ENCODE measurements at places on chromosomes 1 and 21. TPM values are rescaled to one million over a fixed set of nuclear protein-coding genes. Genes with fewer than 3 reads are reported as not detected.

GRCh38 chr1:61337981-61338848 lies 255.9 kb downstream of the NFIA start:
- DNase-seq: no peak
- H3K36me3 ChIP-seq: no peaks in the 10 kb centered on the region
- H3K27me3 ChIP-seq: no peaks in the 10 kb centered on the region
- H3K4me1 ChIP-seq: no peaks in the 10 kb centered on the region
- H3K4me3 ChIP-seq: no peak overlapping the region
- no peak overlapping the region for H3K27ac ChIP-seq

- peaks cover 16% of the 10 kb centered on the region for H3K27me3 ChIP-seq
- no peak overlapping the region for H3K27ac ChIP-seq
- no peak for DNase-seq
- H3K4me1 ChIP-seq: peaks cover 5% of the 10 kb centered on the region
Measured at GRCh38 chr1:115088115-115088778, 1.1 kb downstream of the TSPAN2 start.

The FAM78B gene
- polyA plus RNA-seq: 0.22 TPM

GRCh38 chr1:9293241-9293532 lies 493 bp downstream of the SPSB1 start:
- no peak for DNase-seq
- H3K27me3 ChIP-seq: no peaks in the 10 kb centered on the region
- H3K36me3 ChIP-seq: no peaks in the 10 kb centered on the region
- H3K4me3 ChIP-seq: peak overlapping the region; percentile 53
- H3K27ac ChIP-seq: peak overlapping the region; percentile 47

The TBX19 gene
- 5.6 TPM for polyA plus RNA-seq

GRCh38 chr21:33266789-33267135 lies 595 bp downstream of the IL10RB start:
- H3K4me1 ChIP-seq: peaks cover 34% of the 10 kb centered on the region
- H3K27me3 ChIP-seq: no peaks in the 10 kb centered on the region
- H3K4me3 ChIP-seq: peak overlapping the region; percentile 92

GRCh38 chr1:21594935-21595897 lies 73.9 kb downstream of the RAP1GAP start:
- no peaks in the 10 kb centered on the region for H3K27me3 ChIP-seq
- no peak overlapping the region for H3K27ac ChIP-seq
- no peaks in the 10 kb centered on the region for H3K4me1 ChIP-seq
- no peaks in the 10 kb centered on the region for H3K36me3 ChIP-seq

DNA sequence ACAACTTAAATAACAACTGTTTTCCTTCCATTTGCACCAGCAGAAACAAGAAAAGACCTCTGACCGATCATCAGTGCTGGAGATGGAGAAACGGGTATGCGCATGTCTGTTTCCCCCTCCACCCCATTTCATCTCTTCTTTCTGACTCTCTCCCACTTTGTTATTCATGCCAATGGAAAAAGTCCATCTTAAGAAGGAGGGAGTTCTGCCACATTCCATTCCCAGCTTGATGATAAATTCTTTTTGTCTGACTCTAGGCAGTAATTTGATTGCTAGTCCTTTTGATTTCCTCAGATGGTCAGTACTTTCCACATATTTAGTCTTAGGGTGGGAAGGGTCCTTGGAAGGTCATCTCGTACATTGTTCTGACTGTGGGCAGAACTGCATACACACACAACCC lies 142.5 kb downstream of the SYT2 start:
- H3K27me3 ChIP-seq: no peaks in the 10 kb centered on the region
- H3K4me1 ChIP-seq: peaks cover 21% of the 10 kb centered on the region

The NBPF4 gene
- polyA plus RNA-seq: 0.04 TPM

DNA sequence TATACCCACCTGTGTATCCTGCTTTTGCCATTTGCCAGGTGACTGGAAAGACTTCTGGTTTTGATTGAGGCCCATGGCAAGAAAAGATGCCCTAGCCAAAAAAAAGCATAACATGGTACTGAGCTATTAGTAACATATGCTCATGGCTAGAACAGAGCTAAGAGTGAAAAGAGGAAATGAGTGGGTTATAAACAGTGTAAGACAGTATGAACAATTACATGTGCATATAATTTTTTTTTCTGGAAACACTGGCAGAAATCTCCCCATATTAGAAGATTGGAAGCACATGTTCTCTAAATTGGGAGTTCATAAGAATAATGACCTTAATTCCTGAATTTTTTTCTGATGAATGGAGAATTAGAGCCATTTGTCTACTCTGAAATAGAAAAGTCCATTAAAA lies 41.2 kb upstream of the PDC start:
- H3K27ac ChIP-seq: no peak overlapping the region
- H3K4me3 ChIP-seq: no peak overlapping the region
- DNase-seq: no peak
- no peaks in the 10 kb centered on the region for H3K36me3 ChIP-seq
